ENCODE measurements at places on chromosomes 6 and 20.

GRCh38 chr6:12138381-12138780 is 126.3 kb downstream of the HIVEP1 start:
- no peak for DNase-seq

GRCh38 chr6:125831659-125832058 is 40.9 kb downstream of the NCOA7 start:
- no peak for DNase-seq

- DNase-seq, result no peak
These were observed 1.6 kb downstream of the ZMYND8 start for GRCh38 chr20:47354714-47355488.

GRCh38 chr20:44068316-44069201 is 118.4 kb downstream of the JPH2 start:
- DNase-seq, result no peak

- DNase-seq, result no peak
These were observed 472.1 kb upstream of the RNF217 start for GRCh38 chr6:124490122-124490521.

- no peak for DNase-seq
These were observed 280.1 kb upstream of the HTR1E start for GRCh38 chr6:86657192-86657591.

GRCh38 chr6:30887901-30888815 is 3.8 kb downstream of the DDR1 start:
- peak; percentile 56 for DNase-seq

DNA sequence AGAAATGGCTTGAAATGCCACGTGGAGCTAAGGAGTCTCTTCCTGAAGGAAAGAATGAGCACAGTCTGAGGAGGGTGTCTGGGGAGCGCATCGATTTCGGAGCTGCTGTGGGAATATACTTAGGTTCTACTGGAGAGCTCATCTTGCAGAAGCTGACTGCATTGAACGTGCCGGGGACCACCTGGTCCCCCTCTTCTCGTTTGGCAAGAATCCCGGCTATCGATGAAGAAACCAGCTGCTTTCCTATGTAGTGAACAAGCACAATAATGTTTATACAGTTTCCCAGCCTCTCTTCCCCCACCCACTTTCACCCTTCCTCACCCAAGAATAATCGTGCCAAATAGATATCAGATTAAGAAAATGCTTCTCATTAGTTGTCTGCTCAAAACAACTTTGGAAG is 242.5 kb downstream of the PACRG start:
- DNase-seq, result no peak

DNA sequence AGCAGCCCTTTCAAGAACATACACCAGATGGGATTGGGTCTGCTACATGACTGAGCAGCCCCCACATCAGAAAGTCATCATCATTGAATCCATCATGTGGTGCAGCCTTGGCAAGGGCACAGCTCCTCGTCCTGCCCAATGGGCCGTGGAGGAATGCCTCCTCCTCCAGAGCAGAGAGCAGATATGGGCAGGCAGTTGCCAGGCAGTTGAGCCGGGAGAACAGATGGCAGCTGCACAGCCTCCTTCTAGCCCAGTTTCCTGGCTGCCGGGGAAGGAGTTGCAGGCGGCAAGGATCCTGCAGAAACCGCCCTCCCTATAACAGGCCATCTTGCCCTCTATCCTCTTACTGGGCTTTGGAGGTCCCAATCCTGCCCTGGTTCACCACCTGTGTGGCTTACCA is 11.9 kb upstream of the ZFAND3 start:
- DNase-seq, result no peak

- no peak for DNase-seq
These were observed 61.8 kb downstream of the NFATC2 start for GRCh38 chr20:51480507-51481270.

- DNase-seq, result no peak
These were observed 107.6 kb downstream of the SLC24A3 start for GRCh38 chr20:19320005-19320404.

DNA sequence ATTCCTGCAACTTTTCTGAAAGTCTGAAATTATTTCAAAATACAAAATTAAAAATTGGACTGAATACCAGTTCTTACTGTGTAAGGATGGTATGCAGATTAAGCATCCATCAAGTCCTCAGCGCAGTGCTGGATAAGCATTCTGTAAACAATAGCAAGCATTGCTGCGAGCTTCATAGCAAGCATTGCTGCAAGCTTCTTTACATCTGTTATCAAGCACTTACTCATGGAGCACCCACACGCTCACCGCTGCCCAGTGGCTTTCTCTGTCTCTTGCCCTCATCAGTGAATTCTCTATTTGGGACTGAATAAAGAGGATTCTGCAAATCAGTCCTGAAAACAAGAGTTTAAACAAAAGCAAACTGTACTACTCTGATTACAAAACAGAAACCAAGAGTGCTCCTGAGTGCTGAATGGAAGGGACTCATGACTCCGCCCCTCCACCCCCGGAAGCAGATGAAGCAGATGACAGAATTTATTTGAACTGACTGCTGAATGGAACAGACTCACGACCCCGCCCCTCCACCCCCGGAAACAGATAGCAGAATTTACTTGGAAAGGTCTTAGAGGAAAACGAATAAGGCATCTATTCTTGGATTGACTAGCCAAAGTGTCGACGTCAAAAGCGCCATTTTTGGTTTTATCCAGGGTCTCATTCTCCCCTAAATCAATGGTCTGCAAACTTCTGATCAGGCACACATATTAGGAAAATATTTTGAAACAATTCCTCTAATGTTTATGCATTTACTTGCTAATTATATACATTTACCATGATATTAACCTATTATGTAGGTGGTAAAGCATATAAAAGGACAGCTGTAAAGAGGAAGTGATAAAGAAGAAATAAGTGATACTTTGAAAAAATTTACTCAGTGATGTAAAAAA is 22.1 kb upstream of the EYA2 start:
- DNase-seq, result no peak

DNA sequence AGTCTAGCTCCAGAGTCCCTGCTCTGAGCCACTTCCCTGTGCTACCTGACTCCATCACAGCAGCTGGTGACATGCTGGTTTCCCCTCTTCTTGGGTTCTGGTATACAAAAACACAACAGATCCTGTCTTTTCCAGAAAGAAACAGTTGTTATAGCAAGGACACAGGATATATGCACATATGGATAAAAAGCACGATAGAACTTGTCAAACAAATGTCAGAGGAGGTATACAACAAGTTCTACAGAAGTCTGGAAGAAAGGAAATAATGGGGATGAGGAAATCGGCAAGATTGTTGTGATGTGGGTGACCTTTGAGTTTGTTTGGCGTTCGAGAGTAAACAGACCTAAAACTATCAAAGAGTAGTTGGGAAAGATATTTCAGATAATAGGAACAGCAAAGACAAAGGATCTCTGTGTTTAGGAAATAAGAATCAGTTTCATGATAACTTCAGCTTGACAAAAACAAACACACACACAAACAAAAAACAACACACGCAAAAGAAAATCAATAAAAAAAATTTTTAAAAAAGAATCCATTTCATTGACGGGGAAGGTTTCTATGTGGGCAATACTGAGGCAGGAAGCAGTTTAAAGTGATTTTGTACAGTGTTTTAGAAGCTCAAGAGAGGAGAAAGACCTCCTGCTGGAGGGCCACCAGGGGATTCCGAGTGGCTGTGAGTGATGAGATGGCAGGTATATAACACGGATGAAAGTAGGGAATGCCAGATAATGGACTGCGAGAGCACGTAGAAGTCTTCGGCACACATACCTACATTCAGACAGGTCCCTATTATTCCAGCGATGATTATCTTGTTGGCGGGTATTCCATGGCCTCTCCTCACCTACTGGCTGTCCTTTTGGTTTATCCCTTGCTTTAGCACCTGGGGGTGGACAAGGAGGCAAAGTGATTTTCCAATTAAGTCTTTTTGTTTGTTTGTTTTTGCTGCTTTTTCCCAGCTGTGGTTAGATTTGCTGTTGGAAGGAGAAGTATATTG is 174.9 kb downstream of the HS3ST5 start:
- no peak for DNase-seq

- DNase-seq, result no peak
These were observed 61.1 kb upstream of the TBX18 start for GRCh38 chr6:84825461-84825860.

DNA sequence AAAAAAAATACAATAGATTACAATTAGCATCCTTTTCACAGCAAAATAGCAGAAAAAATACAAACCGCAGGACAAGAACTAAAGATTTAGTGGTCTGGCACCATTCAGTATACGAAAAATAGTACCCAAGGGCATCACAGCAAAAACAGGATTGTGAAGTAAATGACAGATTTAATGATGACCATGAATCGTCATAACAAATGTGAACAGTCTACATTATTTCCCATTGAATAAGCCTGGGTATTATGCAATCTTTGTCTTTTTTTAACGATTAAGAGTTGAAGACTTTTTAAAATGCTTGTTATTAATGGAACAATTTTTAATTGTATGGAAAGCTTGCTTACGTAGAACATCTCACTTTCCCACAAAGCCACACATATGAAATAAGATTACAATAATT is 432.8 kb downstream of the PKHD1 start:
- no peak for DNase-seq

GRCh38 chr6:1389369-1390132 is at the start of gene FOXF2:
Gene FOXF2, plus strand, starts transcription at chr6:1389576. Its CDS starts 372 bp downstream, at chr6:1389948.
- no peak for DNase-seq

DNA sequence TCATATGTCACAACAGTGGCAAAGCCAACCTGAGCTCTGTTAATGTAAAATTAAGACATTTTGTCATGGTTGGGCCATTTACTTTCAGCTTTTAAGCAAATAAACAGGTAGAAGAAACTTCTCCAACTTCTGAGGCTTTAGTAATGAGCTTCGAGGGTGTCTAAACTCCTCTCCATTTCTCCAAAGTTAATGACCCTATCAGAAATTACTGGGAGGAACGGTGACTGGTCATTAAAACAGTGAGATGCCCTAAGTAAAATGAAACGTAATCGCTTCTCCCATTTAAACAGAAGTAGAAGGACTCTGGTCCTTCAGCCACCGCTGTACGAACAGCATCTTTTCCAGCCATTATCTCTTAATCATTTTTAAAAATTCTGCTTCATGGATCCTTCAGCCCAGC is 986.9 kb upstream of the MANEA start:
- DNase-seq, result no peak

DNA sequence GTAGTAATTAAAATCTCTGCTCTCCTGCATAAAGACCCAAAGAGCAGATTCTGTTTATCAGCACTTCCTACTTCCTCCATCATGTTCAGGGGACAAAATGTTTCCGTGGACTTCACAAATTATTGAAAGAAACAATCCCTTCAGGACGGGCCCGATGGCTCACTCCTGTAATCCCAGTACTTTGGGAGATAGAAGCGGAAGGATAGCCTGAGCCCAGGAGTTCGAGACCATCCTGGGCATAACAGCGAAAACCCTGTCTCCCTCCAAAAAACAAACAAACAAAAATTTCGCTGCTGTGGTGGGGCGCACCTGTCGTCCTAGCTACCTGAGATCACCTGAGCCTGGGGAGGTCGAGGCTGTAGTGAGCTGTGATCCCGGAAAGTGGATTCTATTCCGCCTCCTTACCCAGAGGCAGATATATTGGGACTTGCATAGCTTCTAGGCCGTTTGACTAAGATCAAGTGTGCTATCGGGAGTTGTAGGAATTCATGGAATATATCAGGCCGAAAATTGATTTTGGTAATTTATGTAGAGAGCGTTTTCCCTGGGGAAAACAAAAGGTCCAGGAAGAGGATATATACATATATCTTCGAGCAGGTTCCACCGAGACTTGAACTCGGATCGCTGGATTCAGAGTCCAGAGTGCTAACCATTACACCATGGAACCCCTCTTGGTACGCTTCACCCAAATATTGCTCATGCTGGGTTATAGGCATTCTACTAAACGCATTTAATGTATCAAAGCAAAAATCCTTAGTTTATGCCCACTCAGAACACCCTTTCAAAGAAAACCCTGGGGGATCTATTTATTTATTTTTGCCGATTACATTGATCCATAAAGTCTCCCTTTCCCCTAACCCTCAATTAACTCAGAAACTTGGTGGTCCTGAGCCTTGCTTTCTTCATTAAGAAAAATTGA is 74.5 kb upstream of the ZNF184 start:
- peak; percentile 22 for DNase-seq

GRCh38 chr6:84061613-84062398 is 28.2 kb downstream of the MRAP2 start:
- DNase-seq, result no peak

- DNase-seq, result no peak
These were observed 14.0 kb upstream of the APMAP start for GRCh38 chr20:25006431-25007167.

DNA sequence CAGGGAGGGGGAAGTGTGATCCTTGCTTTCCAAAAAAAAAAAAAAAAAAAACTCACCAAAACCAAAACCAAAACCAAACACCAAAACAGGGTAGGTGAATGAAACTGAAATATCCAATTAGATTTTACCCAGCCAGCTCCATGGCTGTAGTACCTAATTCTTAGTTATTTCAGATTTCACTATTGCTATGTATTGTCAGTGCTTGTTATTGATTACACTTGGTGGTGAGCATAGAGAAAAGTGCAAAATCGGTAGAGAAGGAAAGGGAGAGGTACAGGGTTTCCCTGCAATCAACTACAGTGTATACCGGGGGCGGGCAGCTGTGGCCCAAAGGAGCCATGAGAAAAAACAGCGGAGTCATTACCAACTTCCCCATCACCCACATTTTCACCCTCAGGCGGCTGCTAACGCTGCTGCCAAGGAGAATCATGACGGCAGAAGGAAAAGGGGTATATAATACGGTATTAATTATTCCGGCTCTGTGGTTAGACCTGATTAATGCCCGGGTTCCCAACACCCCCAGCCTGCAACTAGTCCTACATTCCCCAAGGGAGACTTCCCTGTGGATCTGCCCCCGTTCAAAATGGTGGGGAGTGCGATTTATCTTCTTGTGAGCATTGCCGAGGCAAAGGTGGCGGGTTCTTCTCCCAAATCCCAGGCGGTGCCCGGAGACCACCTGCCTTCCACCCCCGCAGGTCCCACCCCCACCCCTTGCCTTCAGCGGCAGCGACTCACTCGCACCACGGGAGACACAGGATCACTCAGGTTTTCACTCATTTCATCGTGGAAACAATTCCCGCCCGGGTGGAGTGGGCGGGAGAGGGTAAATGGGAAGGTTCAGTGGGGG is at the start of gene C6orf62:
Gene C6orf62, minus strand, starts transcription at position 30 of the 847 bp plus-strand sequence. CDS start 486 bp downstream, outside the sequence.
- DNase-seq, result no peak
